ENCODE measurements at places on chromosomes 3 and 15. TPM values are rescaled to one million over a fixed set of nuclear protein-coding genes. Genes with fewer than 3 reads are reported as not detected.

The BCHE gene
- polyA plus RNA-seq, result 8.2 TPM

The GOLGB1 gene
- 88.4 TPM for polyA plus RNA-seq

The GOLGA6B gene
- polyA plus RNA-seq, result 0.09 TPM

The OXTR gene
- polyA plus RNA-seq, result 1.0 TPM

The SLC51B gene
- 10.9 TPM for polyA plus RNA-seq

The GOLGA8S gene
- 2.1 TPM for polyA plus RNA-seq

The CMSS1 gene
- 43.2 TPM for polyA plus RNA-seq

The NANOGP8 gene
- polyA plus RNA-seq, result not detected

The IQCH gene
- polyA plus RNA-seq, result 7.4 TPM

The CDHR4 gene
- not detected for polyA plus RNA-seq

The CPN2 gene
- polyA plus RNA-seq, result 0.82 TPM

The MEX3B gene
- polyA plus RNA-seq, result 13.1 TPM

The ZNF80 gene
- polyA plus RNA-seq, result not detected

Data from renal cortex interstitium (tissue), 15 donors.